ENCODE measurements at places on chromosomes 5 and 9.

DNA sequence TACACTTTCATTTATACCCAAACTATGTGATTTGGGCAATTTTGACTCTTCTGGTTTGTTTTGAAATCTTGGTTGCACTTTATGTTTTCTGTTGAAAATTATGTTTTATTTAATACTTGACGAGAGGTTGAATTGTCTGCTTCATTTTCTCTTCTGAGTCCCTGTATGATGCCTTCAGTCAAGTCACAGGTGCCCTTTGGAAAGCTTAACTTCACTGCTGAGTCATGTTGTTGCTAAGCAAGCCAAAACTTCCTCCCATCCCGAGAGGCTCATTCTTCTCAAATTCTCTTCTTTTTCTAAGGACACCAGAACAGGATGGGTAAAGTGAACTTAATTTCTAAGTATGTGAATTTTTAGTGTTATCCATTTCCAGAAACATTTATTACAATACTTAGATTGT lies 455.3 kb upstream of the PTGER4 start:
- DNase-seq, result no peak

- DNase-seq, result no peak
Observed at GRCh38 chr5:90345684-90346083, 63.9 kb downstream of the CETN3 start.

- DNase-seq, result peak; percentile 38
Observed at GRCh38 chr9:87725356-87725899, 491 bp upstream of the CTSL start.

DNA sequence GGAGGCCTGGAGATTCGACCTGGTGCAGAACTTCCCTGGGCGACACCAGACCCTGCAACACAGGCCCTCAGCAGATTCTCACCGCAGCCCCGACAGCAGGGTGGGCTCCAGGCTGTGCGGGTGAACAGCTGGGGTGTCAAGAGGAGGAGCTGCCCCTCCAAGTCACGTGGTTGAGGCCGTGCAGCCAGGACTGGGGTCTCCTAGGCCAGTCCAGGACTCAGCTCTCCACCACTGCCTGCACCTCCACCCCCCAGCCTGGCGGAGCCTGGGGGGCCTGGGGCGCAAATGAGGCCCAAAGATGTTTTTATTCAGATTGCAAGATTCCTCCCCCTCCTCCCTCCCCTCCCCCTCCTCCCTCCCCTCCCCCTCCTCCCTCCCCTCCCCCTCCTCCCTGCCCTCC lies 9.2 kb upstream of the AGPAT2 start:
- DNase-seq, result no peak

DNA sequence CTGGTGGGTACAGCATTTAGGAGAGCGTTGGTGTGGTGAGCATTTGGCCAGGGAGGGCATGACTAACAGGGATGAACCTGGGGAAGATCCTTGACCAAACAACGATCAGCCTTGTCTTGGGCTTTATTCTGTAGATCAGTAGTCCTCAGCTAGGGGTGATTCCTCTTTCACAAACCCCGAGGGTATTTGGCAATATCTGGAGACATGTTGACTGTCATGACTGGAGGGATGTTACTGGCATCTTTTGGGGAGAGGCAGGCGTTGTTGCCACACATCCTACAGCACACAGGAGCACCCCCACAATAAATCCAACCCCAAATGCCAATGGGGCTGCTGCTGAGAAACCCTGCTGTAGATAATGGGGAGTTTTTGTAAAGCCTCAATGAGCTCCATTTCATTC lies 43.9 kb downstream of the OSTF1 start:
- DNase-seq, result no peak

DNA sequence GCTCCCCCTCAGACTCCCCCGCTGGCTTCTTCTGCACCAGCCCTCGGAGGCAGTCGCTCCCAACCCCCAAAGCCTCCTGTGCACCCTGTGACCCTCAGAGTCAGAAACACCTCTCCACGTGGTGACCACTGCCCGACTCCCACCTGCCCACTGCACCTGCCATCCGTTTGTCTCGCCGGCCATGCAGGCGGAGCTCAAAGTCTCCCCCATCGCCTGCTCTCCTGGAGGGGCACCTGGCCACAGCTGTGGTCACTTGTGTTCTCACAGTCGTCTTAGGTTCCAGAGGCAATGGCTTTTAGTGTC lies 38.2 kb downstream of the MRPL36 start:
- DNase-seq, result no peak

DNA sequence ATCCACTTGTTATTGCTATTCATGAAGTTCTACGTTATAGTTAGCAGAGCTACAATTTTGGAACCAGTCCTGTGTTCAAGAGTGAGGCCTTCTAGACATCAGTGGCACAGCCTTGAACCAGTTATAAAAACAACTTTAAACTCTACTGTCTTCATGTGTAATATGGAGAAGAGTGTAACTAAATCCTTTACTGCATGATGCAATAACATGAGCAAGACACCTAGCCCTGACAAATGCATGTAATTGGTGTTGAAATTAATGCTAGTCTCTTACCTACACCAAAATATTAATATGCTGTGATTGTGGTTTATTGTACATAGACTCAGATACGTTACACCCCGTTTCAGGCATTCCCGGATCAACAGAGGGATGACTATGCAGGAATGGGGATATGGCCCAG lies 654.6 kb downstream of the IRX1 start:
- DNase-seq, result no peak

- DNase-seq, result no peak
Observed at GRCh38 chr9:92707530-92707929, 37.6 kb upstream of the IPPK start.

- DNase-seq, result no peak
Observed at GRCh38 chr5:116766470-116766947, 191.9 kb upstream of the SEMA6A start.

- DNase-seq, result no peak
Observed at GRCh38 chr5:93585041-93585766, 2.2 kb downstream of the NR2F1 start.

GRCh38 chr9:36041506-36041905 lies 4.8 kb downstream of the RECK start:
- DNase-seq, result no peak

DNA sequence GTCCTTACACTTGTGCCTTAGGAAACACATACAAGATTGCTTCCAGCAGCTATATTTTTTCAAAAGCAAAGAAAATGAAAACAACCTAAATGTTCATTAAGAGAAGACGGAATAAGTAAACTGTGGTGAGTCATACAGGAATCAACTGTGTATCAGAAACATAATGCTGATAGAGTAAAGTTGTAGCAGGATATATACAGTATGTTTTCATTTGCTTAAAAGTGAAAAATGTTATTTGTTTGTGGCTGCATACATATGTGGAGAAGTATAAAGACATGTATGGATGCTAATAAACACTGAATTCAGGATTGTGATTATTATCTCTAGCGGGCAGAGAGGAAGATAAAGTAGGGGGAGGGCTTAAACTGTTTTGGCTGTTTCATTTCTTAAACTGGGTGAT lies 8.3 kb downstream of the DCTN4 start:
- DNase-seq, result no peak

DNA sequence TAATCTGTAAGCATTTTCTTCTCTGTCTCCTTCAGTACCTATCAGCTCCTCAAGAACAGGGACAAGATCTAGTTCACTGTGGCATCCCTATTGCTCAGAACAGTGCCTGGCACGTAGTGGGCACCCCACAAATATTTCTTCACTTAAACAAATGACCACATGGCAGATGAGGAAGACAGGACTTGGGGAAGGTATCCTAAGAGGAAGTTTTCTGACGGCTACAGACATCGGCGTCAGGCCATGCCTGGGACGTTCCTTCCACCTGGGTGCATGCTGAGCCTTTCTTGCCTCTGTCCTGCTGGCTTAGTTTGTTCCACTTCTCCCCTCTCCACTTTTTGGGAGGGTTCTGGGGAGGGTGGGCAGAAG lies 60.2 kb downstream of the NEURL1B start:
- no peak for DNase-seq

- DNase-seq, result no peak
Observed at GRCh38 chr9:84652496-84653120, 16.9 kb upstream of the NTRK2 start.

DNA sequence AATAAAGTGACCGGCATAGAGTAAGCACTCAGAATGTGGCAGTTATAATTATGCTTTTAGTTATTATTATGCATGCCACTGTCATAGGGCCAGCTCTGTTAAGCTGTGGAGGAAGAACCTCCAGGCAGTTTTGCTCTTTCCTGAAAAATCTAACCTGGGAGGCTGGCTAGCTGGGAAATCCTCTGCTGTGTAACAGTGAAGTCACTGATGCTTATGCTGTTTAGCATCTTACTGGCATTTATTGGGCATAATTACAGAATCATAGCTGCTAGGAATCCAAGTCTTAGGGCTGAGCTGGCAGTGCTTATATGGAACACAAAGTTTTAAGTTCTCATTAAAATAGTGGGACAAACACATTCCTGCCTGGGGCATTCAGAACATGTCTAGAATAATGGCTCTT lies 5.5 kb upstream of the GSN start:
- no peak for DNase-seq

- DNase-seq, result peak; percentile 94
Observed at GRCh38 chr9:35114113-35114839, 1.4 kb downstream of the ATOSB start.

DNA sequence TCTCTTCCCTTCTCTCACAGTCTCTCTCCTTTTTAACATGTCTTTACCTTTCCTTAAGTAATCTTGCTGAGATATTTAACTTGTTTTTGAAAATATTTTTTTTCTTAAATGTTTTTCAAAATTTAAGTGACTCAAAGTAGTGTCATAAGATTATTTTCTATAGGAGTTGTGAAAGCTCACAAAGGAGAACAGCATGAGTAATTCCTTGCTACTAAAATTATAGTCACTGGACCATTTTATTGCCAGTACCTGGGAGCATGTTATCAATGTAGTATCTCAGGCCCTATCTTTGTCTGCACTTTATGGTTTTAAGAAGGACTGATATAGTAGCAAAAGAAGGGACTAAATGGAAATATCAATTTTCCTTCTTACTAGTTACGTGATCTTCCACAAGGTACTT lies 181.9 kb downstream of the TMEM232 start:
- no peak for DNase-seq

- no peak for DNase-seq
Observed at GRCh38 chr9:96109680-96110351, 192.2 kb downstream of the HSD17B3 start.

DNA sequence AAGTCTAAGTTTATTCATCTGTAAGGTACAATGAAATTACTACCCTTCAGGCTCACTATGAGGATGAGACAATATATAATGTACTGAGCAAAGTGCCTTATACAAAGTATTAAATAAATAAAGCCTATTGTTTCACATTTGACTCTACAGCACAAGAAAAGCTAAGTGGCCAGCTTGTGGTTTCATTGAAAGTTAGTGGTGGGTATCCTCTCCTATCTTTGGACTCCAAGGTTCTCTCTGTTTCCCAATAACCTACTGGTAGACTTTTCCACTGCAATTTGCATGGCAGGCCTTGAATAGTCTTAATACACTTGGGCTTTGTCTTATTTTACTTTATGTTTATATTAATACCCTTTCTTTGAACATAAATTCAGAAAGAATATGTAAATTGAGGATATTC lies 262.7 kb downstream of the DEPDC1B start:
- no peak for DNase-seq

DNA sequence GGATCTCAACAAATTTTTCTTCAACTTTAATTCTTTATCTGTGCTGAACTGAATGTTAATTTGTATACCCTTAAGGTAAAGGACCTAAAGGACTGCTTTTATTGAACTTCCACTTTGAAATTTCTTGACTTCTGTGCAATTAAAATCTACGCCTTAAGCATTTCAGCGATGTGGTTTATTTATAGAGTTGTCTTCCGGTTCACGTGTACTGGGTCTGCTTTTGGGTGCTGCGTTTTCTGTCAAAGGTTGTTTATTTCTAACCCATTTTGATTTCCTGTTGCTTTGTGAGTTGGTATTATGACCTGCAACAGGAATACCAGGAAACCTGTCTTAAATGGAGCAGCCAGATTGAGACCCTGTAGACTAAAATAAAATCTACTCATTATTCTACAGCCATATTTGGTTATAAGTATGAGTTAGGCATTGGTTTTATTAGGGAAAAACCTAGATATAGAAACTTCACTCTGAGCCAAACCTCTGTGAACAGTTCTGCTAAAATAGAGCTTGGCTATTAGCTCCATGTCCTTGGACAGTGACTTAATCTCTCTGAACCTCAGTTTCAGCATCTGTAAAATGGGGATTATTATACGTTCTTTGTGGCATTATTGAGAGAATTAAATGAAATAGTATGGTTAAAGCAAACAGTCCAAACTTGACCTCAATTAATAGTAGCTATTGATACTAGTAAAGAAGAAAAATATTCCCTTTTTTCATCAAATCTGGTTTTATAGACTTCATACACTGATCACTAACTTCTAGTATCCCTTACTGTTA lies 3.5 kb downstream of the MRRF start:
- no peak for DNase-seq

- peak; percentile 62 for DNase-seq
Observed at GRCh38 chr5:177494346-177495195, 2.8 kb downstream of the PDLIM7 start.

GRCh38 chr5:173012882-173013281 lies 29.3 kb downstream of the ATP6V0E1 start:
- no peak for DNase-seq

DNA sequence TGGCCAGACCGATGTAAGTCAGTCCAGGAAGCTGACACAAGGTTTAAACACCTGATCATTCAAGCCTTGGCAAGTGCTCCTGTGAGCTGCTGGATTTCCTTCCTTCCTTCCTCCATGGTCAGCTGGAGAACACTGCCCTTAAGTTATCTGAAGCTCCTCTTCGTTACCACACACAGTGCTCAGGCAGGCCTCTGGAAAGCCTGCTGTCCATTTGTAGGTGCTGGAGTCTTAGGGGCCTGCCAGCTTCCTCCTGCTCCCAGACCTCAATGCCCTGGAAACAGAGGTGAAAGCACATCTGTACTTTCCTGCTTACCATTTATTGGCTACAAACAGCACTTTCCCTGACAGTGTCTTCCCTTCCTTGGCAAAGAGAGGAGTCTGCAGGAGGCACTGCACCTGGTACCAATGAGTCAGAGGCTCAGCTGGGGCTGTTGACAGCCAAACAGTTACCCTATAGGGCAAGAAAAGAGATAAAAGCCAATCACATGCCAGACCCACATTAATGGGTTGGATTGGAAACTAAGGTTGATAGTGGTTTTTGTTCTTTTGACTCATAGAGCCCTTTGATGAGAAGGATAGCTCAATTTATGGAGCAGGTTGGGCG lies 72.6 kb upstream of the PUM3 start:
- no peak for DNase-seq

DNA sequence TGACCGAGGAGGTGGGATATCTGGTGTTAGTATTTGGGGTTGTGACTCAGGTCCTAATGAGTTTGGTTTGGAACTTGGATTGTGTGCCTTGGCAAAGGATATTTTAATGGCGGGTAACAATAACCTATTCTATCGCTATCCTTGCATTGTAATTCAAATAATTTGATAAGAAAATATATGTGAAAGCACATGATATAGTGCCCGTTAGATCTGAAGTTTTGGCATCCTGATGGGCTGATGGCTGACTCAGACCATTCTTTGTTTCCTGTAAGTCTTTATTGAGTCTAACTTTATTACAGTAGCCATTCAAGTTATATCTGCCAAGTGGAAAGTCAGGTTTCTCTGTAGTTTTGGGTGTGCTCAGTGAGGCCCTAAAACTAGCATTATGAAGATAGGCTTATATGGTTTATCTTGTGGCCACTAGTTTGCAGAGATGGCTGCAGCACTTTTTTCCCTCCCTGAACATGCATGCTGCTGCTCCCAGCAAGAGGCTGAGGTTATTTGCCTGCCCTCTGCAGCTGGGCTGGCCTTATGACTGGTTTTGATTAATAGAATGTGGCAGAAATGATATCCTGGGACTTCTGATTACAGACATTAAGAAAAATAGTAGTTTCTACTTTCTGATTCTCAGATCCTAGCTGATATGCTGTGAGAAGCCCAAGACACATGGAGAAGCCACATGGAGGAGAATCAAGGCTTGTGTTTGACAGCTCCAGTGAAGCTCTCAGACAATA lies 46.6 kb downstream of the CFAP95 start:
- peak; percentile 58 for DNase-seq

Measured in SK-N-DZ (cell line).